ENCODE measurements at places on chromosomes 7 and 10. TPM values are rescaled to one million over a fixed set of nuclear protein-coding genes. Genes with fewer than 3 reads are reported as not detected.

The MCU gene
- 26.6 TPM for total RNA-seq

The COBL gene
- not detected for total RNA-seq

The SFTPA1 gene
- total RNA-seq = not detected

The PDIA4 gene
- 437 TPM for total RNA-seq

The C10orf90 gene
- 0.26 TPM for total RNA-seq

The TMEM178B gene
- 2.3 TPM for total RNA-seq

The GJD4 gene
- 0.10 TPM for total RNA-seq

Measured in smooth muscle cell of the pulmonary artery (primary cell).